ENCODE measurements at places on chromosomes 6 and 20. TPM values are rescaled to one million over a fixed set of nuclear protein-coding genes. Genes with fewer than 3 reads are reported as not detected.

The PLA2G7 gene
- not detected for total RNA-seq

The MUC22 gene
- total RNA-seq = not detected

DNA sequence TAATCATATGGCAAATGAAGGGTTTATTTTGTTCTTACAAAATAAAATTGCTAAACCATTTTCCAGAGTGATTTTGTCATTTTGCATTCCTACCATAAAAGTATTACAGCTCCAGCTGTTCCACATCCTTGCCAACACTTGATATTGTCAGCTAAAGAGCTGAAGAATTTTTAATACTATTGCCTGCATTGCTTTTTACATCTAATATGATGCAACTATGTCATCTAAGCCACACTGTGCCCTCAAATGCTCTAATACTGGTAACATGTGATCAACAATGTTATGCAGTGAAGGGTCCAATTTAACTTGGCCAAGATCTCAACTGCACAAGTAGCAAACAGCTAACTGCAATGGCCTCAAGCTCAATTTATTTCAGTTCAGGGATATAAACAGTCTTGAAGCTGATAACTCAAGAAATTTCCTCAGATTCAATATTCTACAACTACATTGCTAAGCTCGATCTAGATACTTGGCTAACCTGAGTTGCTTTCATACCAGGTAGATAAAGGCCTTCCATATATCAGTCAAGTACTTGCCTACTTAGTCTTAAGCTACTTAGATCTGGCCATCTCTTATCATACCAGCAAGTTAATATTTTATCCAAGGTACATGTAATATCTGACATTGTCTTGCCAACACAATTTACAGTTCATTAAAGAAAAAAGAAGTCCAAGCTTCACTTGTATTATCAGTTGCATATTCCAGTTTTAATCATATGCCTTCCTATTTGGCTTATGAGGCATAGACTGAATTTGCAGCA lies 17.0 kb downstream of the AKIRIN2 start:
- DNase-seq = no peak

- no peak for DNase-seq
Measured at GRCh38 chr6:67757465-67758033, 877.5 kb upstream of the ADGRB3 start.

DNA sequence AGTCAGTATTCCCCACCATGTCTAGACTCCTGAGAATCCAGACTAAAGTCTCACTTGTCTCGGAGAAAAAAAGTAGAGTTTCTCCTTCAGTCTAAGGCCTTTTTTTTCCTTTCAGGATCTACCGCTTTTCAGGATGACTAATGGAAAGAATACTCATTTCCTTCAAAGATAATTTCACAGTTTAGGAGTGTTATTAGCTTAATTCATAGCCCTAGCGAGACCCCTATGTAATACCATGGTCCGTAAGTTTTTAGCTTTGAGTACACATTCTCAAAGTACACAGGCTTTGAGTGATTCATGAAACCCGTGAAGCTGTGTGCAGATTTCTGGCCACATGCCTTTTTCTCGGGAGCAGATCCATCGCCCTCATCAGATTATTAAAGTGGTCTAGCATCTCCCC lies 133.1 kb downstream of the SOX4 start:
- no peak for DNase-seq

DNA sequence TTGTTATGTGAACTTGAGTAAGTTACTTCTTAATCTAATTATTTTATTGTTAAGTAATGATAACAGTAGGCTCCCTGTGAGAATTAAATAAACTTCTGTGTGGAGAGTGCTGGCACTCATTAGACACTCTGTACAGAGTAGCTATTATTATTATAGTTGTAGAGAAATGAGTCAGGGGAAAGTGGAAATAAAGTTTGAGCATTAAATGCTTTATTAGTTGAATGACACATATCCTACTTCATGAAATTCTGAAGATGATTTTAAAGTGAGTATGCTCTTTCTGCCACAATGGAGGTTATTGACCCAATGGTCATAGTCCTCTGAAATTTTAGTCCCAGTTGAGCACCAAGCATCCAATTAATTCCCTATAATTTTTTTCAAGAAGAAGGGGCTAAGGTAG lies 5.9 kb downstream of the ECI2 start:
- no peak for DNase-seq

GRCh38 chr6:116387374-116387773 lies 16.6 kb downstream of the DSE start:
- no peak for DNase-seq

- DNase-seq = no peak
Measured at GRCh38 chr20:23879328-23879798, at the start of gene CST5. Gene CST5 (minus strand): TSS chr20:23879748. CDS start chr20:23879676, 72 bp downstream.

All from activated naive CD4-positive, alpha-beta T cell treated with anti-CD3 and anti-CD28 coated beads, Interleukin-2, amount 50 U/mL, for 72 hours (primary cell).